ENCODE measurements at places on chromosomes 13 and 19.

GRCh38 chr19:49636233-49636932 lies 3.6 kb downstream of the RRAS start:
- DNase-seq: no peak

- DNase-seq: no peak
Measured at GRCh38 chr13:100464006-100464405, 124.6 kb downstream of the GGACT start.

DNA sequence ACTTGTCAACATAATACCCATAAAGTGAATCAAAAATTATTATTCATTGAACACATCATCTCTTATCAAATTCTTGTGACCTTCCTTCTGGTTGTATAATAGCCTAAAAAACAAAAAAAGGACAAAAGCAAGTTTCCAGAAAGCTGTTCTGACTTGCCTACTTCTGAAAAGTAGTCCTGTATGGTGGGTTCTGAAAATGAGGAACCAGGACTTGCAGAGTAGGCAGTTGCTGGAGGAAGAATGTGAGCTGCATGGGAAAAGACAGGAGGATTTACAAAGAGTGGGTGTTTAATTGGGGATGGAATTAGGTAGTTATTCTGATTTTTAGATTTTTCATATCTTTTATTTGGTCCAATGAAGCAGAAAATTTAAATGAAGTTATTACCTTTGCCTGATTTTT lies 56.7 kb downstream of the RCBTB2 start:
- no peak for DNase-seq

- DNase-seq: no peak
Measured at GRCh38 chr19:52990759-52991418, 22.8 kb upstream of the ERVV-1 start.

GRCh38 chr13:73324842-73325722 lies 266.3 kb downstream of the KLF5 start:
- DNase-seq: no peak

- DNase-seq: no peak
Measured at GRCh38 chr13:50484472-50485113, 358.9 kb downstream of the DLEU7 start.

DNA sequence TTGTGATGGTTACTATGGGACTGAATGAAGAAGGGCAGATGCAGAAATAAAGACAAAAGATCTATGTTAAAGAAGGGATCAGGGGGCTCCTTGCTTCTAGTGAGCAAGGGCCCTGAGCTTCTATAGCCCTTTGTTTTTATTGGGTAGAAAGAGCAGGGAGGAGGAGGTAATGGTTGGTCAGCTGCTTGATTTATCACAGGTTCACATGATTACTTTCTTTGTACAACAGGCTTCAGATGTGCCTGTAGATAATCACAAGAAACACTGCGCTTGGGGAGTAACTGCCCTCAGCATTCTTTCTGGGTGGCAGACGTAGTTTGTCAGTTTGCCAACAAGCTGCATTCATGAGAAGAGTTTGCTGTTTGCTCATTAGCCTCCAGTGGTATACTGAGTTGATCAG lies 4.8 kb upstream of the ZNF439 start:
- DNase-seq: no peak

- no peak for DNase-seq
Measured at GRCh38 chr13:51585696-51586095, 1.4 kb downstream of the WDFY2 start.

GRCh38 chr13:112333756-112334543 lies 42.2 kb upstream of the SPACA7 start:
- no peak for DNase-seq

DNA sequence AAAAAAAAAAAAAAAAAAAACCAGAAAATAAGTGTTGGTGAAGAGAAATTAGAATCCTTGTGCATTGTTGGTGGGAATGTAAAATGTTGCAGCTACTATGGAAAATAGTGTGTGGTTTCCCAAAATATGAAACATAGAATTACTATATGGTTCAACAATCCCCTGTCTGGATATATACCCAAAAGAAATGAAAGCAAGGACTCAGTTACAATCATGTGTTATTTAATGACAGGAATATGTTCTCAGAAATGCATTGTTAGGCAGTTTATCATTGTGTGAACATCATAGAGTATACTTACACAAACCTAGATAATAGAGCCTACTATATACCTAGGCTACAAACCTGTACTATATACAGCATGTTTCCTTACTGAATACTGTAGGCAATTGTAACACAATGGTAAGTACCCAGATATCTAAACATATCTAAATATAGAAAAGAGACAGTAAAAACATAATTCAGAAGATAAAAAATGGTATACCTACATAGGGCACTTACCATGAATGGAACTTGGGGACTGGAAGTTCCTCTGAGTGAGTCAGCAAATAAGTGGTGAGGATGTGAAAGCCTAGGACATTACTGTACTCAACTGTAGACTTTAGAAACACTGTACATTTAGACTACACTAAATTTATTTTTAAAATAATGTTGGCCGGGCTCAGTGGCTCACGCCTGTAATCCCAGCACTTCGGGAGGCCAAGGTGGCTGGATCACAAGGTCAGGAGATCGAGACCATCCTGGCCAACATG lies 25.7 kb upstream of the SLC7A1 start:
- DNase-seq: no peak

DNA sequence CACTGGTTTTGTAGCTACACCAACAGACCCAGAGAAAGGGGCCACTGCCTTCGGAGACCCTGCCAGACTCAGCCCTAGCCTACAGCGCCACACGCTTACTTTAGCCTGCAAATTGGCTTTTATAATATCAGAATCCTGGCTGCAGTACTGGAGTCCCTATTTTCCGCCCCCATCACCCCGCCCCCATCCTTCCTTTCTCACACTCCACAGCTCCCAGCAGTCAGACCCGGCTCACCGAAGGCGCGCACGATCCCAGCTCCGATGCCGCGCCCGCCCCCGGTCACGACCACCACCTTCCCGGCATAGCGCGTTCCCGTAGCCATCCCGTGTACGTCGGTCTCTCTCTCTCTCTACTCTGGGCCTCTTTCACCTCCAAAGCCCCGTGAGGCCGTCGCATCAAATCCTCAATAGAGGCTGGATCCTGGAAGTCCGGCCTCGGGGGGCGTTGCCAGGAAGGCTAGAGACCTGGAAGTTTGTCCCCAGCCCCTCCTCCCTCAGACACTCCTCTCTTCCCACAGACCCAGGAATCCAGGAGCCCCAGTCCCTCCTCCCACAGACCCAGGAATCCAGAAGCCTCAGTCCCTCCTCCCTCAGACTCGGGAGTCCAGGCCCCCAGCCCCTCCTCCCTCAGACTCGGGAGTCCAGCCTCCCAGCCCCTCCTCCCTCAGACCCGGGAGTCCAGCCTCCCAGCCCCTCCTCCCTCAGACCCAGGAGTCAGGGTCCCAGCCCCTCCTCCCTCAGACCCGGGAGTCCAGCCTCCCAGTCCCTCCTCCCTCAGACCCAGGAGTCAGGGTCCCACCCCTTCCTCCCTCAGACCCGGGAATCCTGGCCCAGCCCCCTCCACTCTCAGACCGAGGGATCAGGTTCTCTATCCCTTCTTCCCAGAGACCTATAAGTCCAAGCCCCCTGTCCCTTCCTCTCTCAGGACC lies at the start of gene HSD17B14:
Gene HSD17B14, minus strand, starts transcription at position 403 of the 929 bp plus-strand sequence. Its CDS starts 80 bp downstream, at position 323.
- DNase-seq: no peak

DNA sequence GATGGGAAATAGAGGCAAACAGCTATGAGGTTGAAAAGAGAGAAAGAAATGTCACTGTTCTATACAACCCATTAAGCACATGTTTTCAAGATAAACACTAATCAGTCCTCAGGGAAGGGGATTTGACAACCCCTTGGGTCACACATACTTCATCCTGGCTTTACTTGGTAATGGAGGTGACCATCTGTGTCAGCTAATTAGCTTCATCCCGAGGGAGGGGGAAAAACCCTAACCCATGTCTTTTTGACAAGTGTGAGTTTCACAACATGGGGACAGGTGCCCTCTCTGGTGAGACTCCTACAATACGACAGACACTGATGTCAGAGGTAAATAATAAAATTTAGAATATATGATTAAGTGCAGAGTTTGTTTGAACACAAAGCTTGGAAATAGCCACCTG lies 43.1 kb downstream of the ZNF611 start:
- no peak for DNase-seq

DNA sequence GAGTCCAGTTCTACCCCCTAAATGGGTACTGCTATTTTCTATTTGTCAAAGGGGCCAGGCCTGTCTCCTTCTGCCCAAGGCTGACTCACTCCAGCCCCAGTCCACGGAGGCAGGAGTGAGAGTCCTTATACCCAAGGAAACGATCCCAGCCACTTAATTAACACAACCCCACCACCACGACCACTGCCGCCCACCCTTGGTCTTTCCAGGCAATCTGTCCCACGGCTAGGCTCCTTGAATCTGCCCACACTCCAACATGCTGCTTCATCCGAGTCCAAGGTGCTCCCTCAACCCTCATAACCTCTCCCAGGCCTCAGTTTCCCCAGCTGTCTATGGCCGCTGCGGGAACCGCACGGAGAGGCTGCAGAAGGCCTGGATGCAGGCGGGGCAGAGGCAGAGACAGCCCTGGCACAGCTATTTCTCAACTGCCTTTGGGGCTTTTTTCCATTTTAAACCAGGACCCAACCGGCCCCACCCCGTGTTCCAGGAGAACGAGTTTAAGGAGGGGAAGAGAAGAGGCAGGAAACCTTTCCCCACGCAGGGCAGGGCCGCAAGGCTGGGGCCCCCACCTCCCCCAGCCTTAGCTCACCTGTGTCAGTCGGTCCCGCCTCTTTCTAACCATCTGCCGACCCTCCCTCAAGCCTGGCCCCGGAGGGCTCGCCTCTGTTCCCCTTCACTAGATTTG lies 746 bp downstream of the RAB3D start:
- DNase-seq: no peak

DNA sequence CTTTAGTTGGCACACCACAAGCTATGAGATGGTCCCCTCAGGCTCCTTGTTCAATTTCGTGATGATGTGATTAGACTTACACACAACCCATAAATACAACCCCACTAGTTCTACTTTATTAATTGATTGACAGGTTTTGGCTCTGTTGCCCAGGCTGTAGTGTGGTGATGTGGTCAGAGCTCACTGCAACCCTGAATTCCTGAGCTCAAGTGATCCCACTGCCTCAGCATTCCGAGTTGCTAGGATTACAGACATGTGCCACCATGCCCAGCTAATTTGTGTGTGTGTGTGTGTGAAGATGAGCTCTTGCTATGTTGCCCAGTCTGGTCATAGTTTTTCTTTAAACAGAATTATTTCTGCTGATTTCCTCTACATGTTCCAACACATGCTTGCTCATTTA lies 17.5 kb upstream of the HTR2A start:
- DNase-seq: no peak

GRCh38 chr13:46982856-46983582 lies 86.2 kb upstream of the HTR2A start:
- no peak for DNase-seq

- no peak for DNase-seq
Measured at GRCh38 chr13:92825938-92826596, 400.5 kb upstream of the GPC6 start.

GRCh38 chr19:51129716-51130115 lies 5.0 kb downstream of the SIGLEC9 start:
- DNase-seq: no peak

DNA sequence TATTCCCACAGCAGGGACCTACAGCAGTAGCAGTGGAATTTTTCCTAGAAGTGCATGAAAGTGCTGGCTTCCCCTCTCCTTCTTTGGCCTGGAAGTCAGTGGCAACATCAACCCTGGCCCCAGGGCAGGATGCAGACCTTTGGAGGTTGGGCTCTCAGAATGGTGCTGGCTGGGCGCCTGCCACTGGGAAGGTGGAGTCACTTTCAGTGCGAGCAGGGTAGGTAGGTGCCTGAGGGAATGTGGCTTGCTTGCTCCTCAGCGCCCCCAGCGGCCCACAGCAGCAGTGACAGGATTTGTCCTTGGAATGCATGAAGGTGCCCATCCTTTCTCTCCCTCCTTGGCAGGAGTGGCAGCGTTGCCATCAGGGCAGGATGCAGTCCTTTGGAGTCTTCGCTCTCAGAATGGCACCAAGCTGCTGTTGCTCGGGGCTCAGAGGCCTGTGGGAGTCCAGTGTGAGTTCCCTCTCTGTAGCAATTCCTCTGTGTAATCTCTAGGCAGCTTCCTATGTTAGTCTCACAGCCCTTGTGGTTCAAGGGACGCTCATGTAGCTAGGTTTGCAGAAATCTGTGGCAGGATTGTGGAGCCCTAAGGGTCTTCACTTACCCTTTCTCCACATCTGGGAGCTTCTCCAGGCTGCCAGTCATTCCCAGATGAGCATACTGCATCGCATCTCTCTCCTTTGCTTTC lies 354.4 kb upstream of the DACH1 start:
- no peak for DNase-seq

- no peak for DNase-seq
Measured at GRCh38 chr19:17405250-17406045, at the start of gene BST2. Gene BST2 (minus strand): TSS chr19:17405630. CDS start chr19:17405575, 55 bp downstream.

- DNase-seq: no peak
Measured at GRCh38 chr19:56900573-56901097, 60.1 kb upstream of the PEG3 start.

- DNase-seq: no peak
Measured at GRCh38 chr13:39419876-39420275, 183.1 kb downstream of the LHFPL6 start.

- no peak for DNase-seq
Measured at GRCh38 chr19:50478901-50479715, 2.5 kb upstream of the GARIN5A start.

GRCh38 chr13:39957868-39958677 lies 302.6 kb downstream of the COG6 start:
- DNase-seq: no peak

DNA sequence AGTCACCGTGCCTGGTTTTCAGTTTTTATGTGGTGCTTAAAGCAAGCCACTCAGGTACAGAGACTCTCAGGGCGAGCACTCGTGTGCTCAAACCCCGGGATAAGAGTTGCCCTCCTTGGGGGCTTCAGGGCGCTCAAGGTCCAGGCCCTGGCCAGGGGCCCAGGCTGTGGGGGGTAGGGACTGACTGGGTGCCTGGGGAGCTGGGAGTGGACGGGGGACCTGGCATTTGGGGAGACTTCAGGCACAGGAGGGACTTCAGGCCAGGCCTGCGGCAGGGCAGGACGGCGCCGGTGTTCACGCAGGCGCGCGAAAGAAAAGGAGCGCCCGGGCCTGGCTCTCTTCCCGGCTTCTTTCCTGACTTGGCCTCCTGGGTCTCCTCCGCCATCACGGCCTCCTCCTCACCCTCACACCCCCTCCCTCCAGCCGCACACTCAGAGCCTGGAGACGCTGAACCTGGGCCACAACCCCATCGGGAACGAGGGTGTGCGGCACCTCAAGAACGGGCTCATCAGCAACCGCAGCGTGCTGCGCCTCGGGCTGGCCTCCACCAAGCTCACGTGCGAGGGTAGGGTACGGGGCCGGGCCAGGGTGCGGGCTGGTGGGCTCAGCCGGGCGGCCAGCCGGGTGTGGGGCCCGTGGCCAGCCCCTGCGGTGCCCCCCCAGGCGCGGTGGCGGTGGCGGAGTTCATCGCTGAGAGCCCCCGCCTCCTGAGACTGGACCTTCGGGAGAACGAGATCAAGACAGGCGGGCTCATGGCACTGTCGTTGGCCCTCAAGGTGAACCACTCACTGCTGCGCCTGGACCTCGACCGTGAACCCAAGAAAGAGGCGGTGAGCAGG lies 16.1 kb downstream of the NKPD1 start:
- DNase-seq: no peak

All from LNCaP clone FGC (cell line).